ENCODE measurements at places on chromosomes 2 and 18.

GRCh38 chr2:99998651-99999320 is 143.6 kb downstream of the AFF3 start:
- DNase-seq, result no peak

DNA sequence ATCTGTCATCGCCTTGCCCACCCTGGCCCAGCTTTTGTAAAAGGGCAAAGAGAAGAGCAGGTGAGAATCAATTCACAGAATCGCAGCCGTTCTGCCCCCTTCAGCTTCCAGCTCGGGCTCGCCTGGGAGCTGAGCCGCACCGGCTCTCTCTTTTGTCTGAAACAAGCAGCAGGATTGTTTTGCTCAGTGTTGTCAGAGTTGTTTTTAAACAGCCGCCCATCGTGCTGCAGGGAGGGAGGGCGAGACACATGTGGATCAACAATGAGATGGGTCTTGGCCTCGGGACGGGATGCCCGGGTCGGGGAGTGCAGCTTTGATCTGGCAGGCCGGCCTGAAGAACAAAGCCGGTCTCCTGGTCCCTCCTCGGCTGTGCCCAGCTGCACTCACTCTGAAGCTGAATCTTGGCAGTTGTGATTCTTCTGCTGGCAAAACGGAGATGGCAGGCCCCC is 39.7 kb upstream of the HDAC4 start:
- no peak for DNase-seq

DNA sequence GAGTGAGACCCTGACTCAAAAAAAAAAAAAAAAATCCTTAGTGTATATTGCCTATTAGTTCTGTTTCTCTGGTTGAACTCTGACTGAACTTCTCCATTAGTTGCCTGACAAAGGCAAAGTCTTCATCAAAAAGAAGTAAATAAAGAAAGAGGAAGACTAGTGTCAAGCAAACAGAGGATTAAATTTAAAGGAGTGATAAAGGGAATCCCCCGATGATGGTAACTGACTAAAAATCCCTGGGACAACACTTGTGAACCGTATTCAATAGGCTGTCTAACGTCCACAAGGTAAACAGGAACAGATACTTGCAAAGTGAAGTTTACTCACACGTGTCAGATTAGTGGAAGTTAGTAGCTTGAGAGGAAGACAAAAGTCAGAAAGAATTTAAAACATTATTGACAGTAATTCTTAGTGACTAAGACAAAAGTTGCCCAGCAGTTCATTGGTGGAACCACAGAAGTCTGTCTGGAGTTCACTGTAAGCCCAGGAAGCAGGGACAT is 26.2 kb upstream of the SPOPL start:
- DNase-seq, result no peak

GRCh38 chr18:24560511-24560981 is 100.1 kb downstream of the HRH4 start:
- no peak for DNase-seq

DNA sequence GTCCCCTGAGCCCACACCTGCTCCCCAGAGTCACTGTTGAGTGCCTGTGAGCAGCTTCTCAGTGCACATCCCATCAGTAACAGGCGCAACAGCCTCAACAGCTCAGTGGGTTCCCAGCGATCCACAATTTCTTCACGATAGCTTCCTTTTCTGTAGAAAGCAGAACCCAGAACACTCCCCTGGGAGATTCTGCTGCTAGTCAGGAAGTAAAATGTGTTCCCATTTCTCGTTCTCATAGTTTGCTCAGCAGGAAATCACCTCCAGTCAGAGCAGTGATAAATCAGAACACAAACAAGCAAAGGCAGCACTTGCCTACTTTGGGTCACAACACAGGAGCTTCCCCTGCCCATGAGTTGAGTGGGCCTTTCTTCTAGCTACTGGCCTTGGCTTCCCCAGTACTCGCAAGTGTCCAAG is 48.9 kb upstream of the ATG16L1 start:
- DNase-seq, result no peak

- DNase-seq, result no peak
Measured at GRCh38 chr2:51511002-51511401, 479.1 kb upstream of the NRXN1 start.

- peak; percentile 55 for DNase-seq
Measured at GRCh38 chr2:223416815-223417610, 185.1 kb downstream of the SCG2 start.

DNA sequence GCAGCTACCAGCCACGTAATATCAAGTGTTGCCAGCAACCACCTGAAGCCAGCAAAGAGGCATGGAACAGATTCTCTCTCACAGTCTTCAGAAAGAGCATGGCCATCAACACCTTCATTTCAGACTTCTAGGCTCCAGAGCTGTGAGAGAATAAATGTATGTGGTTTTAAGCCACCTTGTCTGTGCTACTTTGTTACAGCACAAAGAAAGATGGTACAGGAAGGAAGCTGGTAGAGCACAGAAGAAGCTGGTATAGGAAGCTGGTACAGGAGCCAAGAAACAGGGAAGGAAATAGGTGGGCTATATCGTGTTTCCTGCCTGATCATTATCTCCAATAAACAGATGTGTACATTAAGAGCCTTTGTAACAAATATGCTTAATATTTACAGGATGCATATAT is 217.4 kb downstream of the DPP10 start:
- no peak for DNase-seq

GRCh38 chr18:7830468-7830867 is 263.4 kb downstream of the PTPRM start:
- DNase-seq, result peak; percentile 19

- DNase-seq, result no peak
Measured at GRCh38 chr2:69173706-69174105, 160.7 kb downstream of the ANTXR1 start.

DNA sequence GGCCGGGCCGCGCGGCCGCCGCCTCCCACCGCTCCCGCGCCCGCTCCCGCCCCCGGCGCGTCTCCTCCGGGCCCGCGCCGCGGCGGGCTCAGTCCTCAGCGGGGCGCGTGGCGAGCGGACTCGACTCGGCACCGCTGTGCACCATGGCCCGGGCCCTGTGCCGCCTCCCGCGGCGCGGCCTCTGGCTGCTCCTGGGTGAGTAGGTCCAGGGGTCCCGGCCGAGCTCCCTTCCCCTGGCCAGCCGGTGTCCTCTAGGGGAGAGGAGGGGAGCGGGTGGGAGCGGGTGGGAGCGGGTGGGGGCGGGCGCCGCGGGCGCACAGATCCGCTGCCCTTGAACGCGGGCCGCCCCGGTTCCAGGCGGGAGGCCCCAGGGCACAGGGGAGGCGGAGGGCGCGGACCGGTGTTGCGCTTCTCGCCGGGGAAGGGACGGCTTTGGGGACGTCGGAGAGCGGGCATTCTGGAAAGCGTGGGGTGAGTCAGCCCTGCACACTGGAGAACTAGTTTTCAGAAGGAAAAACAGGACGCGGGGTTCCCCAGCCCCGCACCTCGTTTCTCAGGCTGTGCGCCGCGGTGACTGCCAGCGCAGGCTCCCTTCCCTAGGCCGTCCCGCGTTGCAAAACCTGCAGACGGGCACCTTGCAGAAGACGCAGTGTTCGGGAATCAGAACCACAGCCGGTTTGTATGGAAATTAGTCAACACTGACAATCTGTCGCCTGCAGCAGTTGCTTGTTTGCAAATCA is at the start of gene RAMP1:
RAMP1 (plus strand) TSS at position 91 of the 740 bp plus-strand sequence; CDS start at position 144, 53 bp downstream.
- DNase-seq, result no peak

- DNase-seq, result peak; percentile 47
Measured at GRCh38 chr2:24454294-24454693, 36.8 kb upstream of the NCOA1 start.

DNA sequence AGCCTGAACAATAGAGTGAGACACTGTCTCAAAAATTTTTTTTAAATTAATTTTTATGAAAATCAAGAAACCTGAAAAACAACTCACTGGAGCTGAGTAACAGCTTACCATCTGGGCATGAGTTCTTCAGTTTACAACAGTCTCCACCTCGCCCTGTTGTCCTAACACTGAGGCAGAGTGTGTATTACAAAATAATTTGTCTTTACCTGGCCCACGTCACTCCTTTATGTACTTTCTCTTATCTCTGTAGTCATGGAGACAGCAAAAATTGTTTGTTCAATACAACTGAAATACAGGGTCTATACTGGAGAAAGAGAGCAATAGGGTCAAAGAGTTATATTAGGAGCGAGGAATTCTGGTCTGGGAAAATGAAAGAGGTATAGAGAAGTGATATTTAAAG is 48.1 kb downstream of the CYTIP start:
- no peak for DNase-seq

- no peak for DNase-seq
Measured at GRCh38 chr2:232417489-232417888, 10.8 kb downstream of the ALPG start.

GRCh38 chr18:46310675-46311345 is 206.6 kb downstream of the HAUS1 start:
- no peak for DNase-seq

DNA sequence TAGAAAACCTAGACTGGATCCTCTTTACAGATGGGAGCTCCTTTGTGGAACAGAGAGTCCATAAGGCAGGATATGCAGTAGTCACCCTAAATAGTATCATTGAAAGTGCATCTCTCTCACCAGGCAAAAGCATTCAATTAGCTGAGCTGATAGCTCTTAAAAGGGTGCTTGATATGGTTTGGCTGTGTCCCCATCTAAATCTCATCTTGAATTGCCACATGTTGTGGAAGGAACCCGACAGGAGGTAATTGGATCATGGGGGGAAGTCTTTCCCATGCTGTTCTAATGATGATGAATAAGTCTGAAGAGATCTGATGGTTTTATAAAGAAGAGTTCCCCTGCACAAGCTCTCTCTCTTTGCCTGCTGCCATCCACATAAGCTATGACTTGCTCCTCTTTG is 96.2 kb upstream of the RMP24 start:
- DNase-seq, result no peak

GRCh38 chr2:189020179-189020578 is 46.0 kb downstream of the COL3A1 start:
- peak; percentile 20 for DNase-seq

DNA sequence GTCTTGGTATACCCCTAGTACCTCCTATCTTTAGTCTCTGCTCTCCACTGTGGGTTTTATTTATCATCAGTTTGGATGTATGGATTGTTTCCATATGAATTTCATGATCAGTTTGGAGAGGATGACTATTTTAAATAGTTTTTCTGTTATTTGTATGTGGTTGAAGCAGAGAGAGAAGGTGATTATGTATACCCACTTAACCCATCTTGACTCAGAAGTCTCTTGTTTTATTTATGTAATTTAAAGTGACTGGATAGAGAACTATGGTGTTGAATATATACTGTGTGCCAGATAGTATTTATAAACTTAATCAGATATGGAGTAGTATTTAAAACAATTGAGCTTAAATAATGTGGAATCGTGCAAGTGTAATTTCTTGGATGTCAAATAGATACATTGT is 39.9 kb downstream of the SMAD4 start:
- DNase-seq, result no peak

- peak; percentile 51 for DNase-seq
Measured at GRCh38 chr2:127145280-127145895, 38.4 kb upstream of the BIN1 start.

DNA sequence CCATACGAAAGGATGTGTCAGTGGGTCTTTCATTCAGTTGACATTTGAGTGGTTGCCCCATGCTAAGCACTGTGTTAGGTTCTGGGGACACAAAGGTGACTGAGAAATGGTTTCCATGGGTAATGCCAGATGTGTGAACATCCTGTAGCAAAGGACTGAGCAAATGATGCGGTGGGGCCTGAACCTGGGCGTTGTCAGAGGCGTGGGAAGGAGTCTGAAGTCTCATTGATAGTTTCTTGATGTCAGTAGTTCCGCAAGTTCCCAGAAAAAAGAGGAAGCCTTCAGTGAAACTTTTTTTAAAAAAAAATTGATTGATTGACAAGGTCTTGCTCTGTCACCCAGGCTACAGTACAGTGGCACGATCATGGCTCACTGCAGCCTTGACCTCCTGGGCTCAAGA is 56.9 kb downstream of the LIMS1 start:
- DNase-seq, result no peak

- DNase-seq, result no peak
Measured at GRCh38 chr2:229501051-229501794, 213.1 kb downstream of the DNER start.

GRCh38 chr2:46230115-46230571 is 67.1 kb upstream of the EPAS1 start:
- no peak for DNase-seq

- peak; percentile 31 for DNase-seq
Measured at GRCh38 chr18:74337155-74337911, 21.7 kb downstream of the C18orf63 start.

- DNase-seq, result no peak
Measured at GRCh38 chr2:10318345-10318744, 15.6 kb downstream of the HPCAL1 start.

GRCh38 chr2:206274434-206275311 is at the start of gene ZDBF2:
Gene ZDBF2 (plus strand): TSS chr2:206274663. CDS start chr2:206281850, 7,187 bp downstream.
- peak; percentile 87 for DNase-seq

DNA sequence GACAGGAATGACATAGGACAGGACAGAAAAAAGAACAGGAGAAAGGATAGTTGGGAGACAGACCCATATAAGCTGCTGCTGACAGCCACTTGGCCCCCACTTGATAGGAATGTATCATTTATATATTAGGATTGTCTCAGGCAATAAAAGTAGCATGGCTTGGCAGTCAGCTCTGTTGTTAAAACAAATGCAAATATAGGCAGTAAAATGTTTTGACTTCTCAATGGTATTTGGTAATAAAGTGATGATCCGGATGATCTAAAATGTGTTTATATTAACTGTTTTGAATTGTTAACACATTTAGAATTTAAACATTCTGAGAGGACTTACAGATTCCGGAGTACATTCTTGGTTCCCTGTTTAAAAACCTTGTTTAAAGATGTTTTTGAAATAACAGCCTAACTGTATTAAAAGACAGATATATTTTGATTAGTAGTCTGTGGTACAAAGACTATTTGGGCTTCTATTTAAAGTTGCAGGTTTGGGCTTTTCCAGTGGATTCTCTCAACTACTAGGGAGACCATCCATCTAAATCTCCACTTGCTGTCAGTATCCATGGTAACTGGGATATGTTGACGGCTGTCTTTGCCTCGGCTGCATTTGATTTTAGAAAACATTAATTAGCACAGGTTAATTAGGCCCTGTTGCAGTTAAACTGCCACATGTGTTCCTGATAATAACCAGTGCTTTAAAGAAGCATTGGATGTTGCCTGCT is 147.6 kb downstream of the ESCO1 start:
- peak; percentile 72 for DNase-seq

- no peak for DNase-seq
Measured at GRCh38 chr2:97758131-97758705, 44.8 kb downstream of the ZAP70 start.

- DNase-seq, result no peak
Measured at GRCh38 chr2:39264733-39265132, 21.0 kb upstream of the CDKL4 start.

DNA sequence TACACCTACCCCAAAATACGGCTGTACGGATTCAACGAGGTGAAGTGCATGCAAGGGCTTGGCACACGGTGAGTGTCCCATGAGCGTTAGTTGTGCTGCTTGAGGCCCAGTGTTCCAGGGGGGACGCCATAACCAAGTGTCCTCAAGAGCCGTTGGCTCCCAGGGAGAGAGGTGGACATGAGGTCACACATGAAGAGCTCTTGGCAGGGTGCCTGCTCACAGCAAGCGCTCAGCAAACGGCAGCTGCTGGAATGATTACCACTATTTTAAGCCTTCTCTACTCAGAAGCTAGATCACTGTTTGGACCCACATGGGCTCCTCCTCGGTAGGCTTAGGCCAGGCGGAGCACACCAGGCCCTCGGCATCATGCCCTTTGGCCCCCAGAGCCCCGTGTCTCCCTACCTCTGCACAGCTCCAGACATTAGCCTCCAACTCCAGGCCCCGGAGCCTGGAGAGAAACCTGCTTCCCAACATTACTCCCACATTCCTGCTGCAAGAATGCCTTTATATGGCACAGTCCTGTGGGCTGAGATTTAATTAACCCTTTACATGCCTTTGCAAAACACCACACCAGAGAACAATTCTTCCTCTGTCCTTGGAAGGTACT is 68.4 kb upstream of the PPP1CB start:
- peak; percentile 86 for DNase-seq

- DNase-seq, result no peak
Measured at GRCh38 chr2:33763671-33764310, 164.7 kb upstream of the FAM98A start.

Data from fibroblast of villous mesenchyme (primary cell).